Placental epithelial cell (primary cell): ENCODE measurements at places on chromosomes 1 and 21. TPM values are rescaled to one million over a fixed set of nuclear protein-coding genes. Genes with fewer than 3 reads are reported as not detected.

The LCK gene
- total RNA-seq = 1.2 and 2.4 TPM in 2 replicates

The REG4 gene
- not detected in 2 replicates for total RNA-seq

The PPM1J gene
- 5.2 and 6.3 TPM in 2 replicates for total RNA-seq

The ANGPTL1 gene
- not detected in 2 replicates for total RNA-seq

The CLCA2 gene
- 1.8 and 2.0 TPM in 2 replicates for total RNA-seq

The C1orf115 gene
- total RNA-seq = 0.76 and 9.8 TPM in 2 replicates

The TSACC gene
- not detected in 2 replicates for total RNA-seq

The ALX3 gene
- total RNA-seq = not detected in 2 replicates

The ZNF695 gene
- 2.0 and 3.1 TPM in 2 replicates for total RNA-seq

The E2F2 gene
- 0.54 and 1.6 TPM in 2 replicates for total RNA-seq

The OR10K2 gene
- not detected in 2 replicates for total RNA-seq

The RAP1GAP gene
- total RNA-seq = 0.39 and 1.3 TPM in 2 replicates

The CNKSR1 gene
- 39.3 and 46.1 TPM in 2 replicates for total RNA-seq

The CFAP45 gene
- total RNA-seq = 1.1 and 1.2 TPM in 2 replicates

The ST6GALNAC3 gene
- total RNA-seq = 38.1 and 42.8 TPM in 2 replicates

The CFH gene
- 0.39 TPM in 1 of 2 replicates, not detected in the other for total RNA-seq

The LCE1C gene
- not detected in 2 replicates for total RNA-seq

The TADA1 gene
- total RNA-seq = 13.7 and 16.4 TPM in 2 replicates

The LCE1A gene
- total RNA-seq = not detected in 2 replicates

The DNM3 gene
- total RNA-seq = 2.0 TPM in 2 replicates

The ZBTB7B gene
- total RNA-seq = 26.3 and 29.4 TPM in 2 replicates

The SPTA1 gene
- not detected in 2 replicates for total RNA-seq

The RNU1-3 gene
- total RNA-seq = under 0.01 TPM in 2 replicates

The LCE1F gene
- total RNA-seq = not detected in 2 replicates

The IGSF3 gene
- 118 and 120 TPM in 2 replicates for total RNA-seq

The PDE4B gene
- total RNA-seq = under 0.01 TPM in 1 of 2 replicates, not detected in the other

The BCL2L15 gene
- 0.11 and 0.39 TPM in 2 replicates for total RNA-seq

The AHDC1 gene
- 38.1 and 51.8 TPM in 2 replicates for total RNA-seq

The ZNF678 gene
- 10.2 and 11.1 TPM in 2 replicates for total RNA-seq

The SEMA4A gene
- 7.9 and 12.6 TPM in 2 replicates for total RNA-seq

The WNT9A gene
- total RNA-seq = 5.1 and 7.6 TPM in 2 replicates

The GJA5 gene
- total RNA-seq = 72.6 and 203 TPM in 2 replicates

The DSCAM gene
- total RNA-seq = under 0.01 and 0.39 TPM in 2 replicates

The RGS5 gene
- 0.39 and 1.8 TPM in 2 replicates for total RNA-seq

The SLC5A9 gene
- total RNA-seq = not detected in 2 replicates

The RGS8 gene
- total RNA-seq = not detected in 2 replicates

The NPR1 gene
- total RNA-seq = 0.22 and 0.39 TPM in 2 replicates

The KCNE2 gene
- total RNA-seq = not detected in 2 replicates

The NVL gene
- total RNA-seq = 29.7 and 31.8 TPM in 2 replicates

The TAL1 gene
- total RNA-seq = not detected in 2 replicates

The CASQ2 gene
- 0.54 TPM in 1 of 2 replicates, not detected in the other for total RNA-seq

The MRTO4 gene
- total RNA-seq = 13.3 and 17.2 TPM in 2 replicates

The ZNF593OS gene
- total RNA-seq = under 0.01 TPM in 1 of 2 replicates, not detected in the other

The DCAF8 gene
- total RNA-seq = 80.0 and 102 TPM in 2 replicates

The TSPAN2 gene
- total RNA-seq = under 0.01 and 0.22 TPM in 2 replicates

The LCE2A gene
- total RNA-seq = 0.79 TPM in 1 of 2 replicates, not detected in the other

The SLC6A9 gene
- 2.4 and 8.8 TPM in 2 replicates for total RNA-seq

The NHLH1 gene
- under 0.01 and 0.11 TPM in 2 replicates for total RNA-seq

The S100A7 gene
- total RNA-seq = not detected in 2 replicates
